Cardiac fibroblast (primary cell): ENCODE measurements at places on chromosomes 2 and 18.

- DNase-seq, result no peak
Measured at GRCh38 chr2:7206111-7206810, 289.0 kb downstream of the RNF144A start.

DNA sequence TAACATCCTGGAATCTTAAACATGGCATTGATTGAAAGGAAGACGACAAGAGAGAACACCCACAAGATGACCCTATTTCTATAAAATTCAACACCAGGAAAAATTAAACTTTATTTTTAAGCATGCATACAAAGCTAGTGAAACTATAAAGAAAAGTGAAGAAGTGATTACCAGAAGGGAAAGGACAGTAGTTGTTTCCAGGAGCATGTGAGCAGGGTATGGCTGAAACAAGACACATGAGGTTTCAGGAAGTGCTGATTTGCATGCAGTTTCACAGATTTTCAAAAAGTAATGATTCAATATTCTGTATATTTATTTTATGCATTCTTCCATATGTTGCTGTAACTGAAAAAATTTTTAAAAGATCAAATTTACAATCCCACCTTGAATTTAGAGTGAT is 24.6 kb upstream of the DAW1 start:
- no peak for DNase-seq

- DNase-seq, result no peak
Measured at GRCh38 chr2:105411720-105412407, 13.0 kb upstream of the FHL2 start.

DNA sequence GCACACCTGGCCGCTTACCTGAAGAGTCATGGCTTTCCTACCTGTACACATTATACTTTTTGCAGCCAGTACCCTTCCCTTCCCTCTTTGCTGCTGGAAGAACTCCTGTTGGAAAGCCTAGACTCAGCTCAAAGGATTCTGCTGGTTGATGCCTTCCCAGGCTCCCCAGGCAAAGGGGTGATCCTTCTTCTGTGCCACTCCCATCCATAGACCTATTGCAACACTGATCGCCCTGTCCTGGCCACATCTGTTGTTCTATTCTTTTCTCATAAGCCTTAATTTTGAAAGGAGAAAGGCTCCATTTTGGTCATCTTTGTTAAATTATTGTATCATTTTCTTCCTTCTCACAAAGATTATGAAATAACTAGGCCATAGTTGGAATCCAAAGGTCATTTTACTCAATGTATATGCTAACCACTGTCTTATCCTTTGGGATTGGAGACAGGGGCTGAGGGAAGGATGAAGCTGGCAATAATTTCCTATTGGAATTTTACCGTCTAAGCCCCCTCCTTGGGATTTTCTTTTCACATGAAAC is 3.4 kb upstream of the PRKCE start:
- DNase-seq, result peak; percentile 15

- DNase-seq, result no peak
Measured at GRCh38 chr2:111616651-111617218, 267.3 kb downstream of the ANAPC1 start.

- peak; percentile 6 for DNase-seq
Measured at GRCh38 chr2:86301009-86301408, 36.4 kb downstream of the REEP1 start.

DNA sequence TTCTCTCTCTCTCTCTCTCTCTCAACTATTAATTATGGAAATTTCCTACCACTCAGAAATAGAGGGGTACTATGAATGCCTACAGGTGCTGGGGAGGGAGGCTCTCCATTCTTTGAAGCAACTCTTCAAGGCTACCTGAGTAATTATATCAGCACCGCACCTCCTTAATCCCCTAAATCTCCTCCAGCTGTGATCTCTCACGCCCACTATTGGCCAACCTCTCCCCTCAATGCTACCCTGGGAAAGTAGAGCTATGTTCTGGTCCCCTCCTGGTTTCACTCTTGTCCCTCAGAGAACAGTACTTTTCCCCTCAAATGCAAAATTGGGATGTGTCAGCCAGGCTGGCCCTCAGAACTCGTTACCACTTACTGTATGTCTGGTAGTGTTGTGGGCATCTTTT is 1.6 kb downstream of the MOCOS start:
- no peak for DNase-seq

GRCh38 chr2:46816151-46816845 is 99.3 kb downstream of the MCFD2 start:
- no peak for DNase-seq

GRCh38 chr2:36416370-36417165 is 61.0 kb downstream of the CRIM1 start:
- DNase-seq, result no peak

GRCh38 chr2:118372886-118373830 is 284.9 kb downstream of the INSIG2 start:
- DNase-seq, result no peak

DNA sequence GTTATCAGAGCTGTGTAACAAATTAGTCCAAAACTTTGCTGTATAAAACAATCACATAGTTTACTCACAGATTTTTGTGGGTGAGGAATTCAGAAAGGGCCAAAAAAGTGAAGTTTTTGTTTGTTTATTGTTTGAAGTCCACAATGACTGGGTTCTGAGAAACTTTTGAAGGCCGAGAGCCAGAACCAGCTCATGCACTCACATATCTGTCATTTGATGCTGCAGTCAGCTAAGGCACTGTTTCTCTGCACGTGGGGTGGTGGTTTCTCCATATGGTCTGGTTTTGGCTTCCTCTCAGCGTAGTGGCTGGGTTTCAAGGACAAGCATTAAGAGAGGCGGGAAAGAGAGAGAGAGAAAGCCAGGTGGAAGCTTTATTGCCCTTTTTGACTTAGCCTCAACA is 131.8 kb downstream of the TWIST2 start:
- DNase-seq, result no peak

GRCh38 chr2:190635781-190636180 is 13.1 kb upstream of the NAB1 start:
- DNase-seq, result no peak

GRCh38 chr2:64858541-64859311 is 130.5 kb upstream of the SLC1A4 start:
- DNase-seq, result no peak

DNA sequence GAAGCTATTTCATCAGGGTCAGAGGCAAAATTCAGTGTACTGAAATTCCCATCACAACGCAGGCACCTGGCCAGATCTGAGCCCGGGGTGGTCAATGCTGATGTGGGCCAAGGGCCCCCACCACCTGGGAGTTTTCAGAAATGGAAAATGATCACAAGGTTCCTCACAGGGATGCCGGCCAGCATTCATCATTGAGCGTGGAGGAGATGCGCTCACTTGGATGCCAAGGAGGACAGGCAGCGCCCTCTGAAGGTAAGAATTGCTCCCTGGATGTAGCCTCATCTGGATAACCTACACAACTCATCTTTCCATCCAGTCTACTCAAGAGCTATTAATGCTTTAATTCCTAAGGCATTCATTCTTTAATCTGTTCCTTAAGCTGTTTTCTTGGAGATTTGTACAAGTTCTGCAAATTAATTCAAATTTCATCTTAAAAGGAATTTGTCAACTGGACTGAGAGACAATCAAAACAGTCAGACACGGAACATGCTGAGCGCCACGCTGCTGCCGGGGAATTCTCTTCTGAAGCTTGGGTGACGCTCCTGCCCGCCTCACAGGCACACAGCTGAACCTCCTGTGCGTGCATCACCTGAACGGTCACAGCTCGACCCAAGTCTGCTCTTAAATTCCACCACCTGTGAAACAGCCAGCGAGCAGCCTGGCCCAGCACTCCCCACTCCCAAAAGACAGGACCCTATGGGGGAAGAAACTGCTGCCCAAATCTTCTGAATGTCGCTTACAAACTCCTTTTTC is 206.7 kb downstream of the HDAC4 start:
- no peak for DNase-seq

DNA sequence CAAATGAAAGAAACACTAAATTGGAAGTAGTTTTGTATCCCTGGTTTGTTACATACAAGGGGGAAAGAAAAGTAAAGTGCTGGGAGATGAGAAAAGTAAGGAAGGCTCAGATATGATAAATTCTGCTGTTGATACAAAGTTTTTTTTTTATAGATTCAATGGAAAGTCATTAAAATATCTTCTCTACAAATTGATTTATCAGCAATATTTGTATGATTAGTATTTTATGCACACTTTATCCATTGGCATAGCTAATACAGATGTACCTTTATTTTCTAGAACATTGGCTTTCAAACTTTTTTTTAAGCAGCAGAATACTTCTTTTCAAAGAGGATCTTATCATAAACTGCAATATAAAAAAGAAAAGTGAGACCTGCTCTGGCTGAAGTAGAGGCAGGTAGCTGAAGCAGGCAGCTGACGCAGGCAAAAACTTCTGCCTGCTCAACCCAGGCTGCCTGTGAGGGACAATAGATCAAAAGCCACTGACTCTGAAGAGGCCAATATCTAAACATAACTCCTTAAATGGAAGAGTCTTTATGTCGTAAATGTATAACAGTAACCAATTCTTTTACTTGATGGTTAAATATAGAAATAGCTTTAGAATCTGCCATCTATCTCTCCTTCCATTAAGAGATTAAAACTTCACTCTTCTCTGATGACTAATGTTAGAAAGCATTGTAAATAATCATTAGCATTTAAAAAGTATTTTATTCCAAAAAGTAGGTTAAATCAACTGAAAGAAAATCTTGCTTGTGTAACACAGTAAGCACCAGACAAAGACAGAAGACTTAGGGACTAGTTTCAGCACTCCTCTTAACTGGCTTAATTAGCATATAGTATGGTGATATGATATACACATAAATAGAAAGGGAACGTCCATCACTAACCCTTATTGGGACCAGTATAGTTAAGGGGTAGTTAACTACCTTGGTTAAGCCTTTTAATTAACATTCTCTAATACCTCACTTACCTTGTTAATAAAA is 174.2 kb downstream of the SLC39A10 start:
- no peak for DNase-seq

DNA sequence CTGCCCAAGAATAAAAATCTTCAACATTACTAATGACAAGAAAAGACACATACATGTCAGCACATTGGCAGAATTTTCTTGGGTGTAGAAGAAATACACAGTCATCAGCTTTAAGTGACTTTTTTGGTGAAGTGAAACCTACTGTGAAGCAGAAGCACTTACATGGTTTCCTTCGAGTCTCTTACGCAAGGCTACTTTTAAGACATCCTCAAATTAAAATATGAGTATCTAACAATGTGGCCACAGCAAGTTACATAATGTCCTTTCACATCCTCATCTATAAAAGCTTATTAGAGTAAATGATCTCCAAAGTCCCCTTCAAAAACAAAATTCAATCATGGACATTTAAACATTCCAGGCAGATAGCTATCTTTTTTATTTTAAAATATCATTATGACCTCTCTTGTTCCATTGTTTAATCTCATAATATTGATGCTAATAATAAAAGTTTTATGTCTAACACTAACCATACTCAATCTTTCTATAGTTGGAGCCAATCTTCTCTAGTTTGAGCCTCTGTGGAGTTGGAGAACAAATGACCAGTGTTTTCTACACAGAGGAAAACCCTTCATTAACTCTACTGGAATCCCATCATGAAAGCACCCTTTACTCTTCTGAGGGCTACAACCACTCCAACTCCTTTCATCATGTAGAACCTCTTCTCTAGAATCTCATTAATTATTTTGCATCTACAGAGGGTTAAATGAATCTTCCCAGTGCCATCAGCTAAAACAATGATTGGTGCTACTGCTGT is 182.2 kb upstream of the ZFP36L2 start:
- DNase-seq, result no peak

DNA sequence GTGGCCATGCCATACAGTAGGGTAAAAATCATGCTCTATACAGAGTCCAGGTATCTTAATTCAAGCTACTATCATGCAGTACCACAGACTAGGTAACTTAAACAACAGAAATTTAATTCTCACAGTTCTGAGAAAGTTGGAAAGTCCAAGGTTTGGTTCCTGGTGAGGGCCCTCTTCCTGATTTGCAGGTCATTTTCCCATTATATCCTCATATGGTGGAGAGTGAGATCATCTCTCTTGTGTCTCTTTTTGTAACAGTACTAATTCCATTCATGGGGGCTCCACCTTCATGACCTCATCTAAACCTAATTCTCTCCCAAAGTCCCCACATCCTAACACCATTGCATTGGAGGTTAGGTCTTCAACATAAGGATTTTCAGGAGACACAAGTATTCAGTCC is 335.0 kb upstream of the ACVR2A start:
- DNase-seq, result no peak

DNA sequence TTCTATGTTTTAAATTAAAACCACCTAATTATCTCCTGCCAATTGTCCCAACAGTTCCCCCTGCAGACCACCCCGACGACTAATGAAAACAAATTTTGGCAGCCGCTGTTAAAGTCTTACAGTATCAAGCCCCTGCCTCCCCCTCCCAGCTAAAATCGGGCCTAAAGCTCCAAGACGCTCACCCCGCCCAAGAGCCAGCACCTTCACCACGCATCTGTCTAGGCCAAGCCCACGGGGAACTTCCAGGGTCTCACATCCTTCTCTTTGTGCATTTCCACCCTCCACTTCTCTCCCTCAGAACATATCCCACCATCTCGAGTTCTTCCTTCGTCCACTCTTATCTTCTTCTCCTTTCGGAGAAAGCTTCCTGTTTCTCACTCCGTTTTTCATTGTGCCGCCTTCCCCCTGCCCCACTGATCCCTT is 445 bp downstream of the PRPF40A start:
- peak; percentile 23 for DNase-seq

GRCh38 chr2:178194600-178195389 is 483 bp downstream of the OSBPL6 start:
- DNase-seq, result peak; percentile 57

GRCh38 chr2:73033766-73034381 is 37.6 kb downstream of the SFXN5 start:
- DNase-seq, result no peak

GRCh38 chr2:191190435-191190834 is 39.6 kb upstream of the STAT4 start:
- DNase-seq, result no peak

DNA sequence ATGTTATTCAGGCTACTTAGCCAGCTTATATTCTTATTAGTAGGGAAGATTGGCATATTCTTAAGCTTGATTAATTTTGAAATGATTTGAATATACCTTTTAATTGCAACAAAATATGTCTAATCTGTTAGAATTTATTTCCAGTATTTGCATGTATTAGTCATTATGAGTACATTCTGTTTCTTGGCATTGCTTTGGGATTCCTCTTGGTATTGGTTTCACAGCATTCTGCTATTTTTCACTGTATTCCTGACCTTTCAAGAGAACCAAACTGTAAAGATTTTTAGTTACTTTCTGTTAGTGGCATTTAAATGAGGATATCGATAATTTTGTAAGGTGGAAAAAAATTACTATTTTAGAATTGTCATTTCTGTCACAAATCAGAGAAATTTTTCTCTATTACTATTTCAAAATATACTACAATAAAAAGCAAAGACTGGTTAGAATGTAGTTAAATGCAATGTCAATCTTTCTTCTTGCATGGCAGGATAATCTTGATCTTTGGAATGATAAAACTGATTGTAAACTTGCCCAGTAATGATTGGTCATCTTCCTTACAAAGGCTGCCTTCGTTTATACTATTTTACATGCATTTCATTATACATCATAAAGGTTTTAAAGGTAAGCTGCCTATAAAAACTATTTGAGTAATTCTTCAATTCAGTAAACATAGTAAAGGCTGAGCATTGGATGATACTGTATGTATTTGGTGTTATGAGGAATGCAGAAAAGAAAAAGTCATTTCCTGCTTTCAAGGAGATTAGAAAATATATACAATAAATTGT is 86.1 kb downstream of the SLC4A10 start:
- peak; percentile 1 for DNase-seq
